ENCODE measurements at places on chromosomes 2 and 18. TPM values are rescaled to one million over a fixed set of nuclear protein-coding genes. Genes with fewer than 3 reads are reported as not detected.
A peak's percentile ranks its signal among the peaks of the same experiment; 100 is the strongest.

DNA sequence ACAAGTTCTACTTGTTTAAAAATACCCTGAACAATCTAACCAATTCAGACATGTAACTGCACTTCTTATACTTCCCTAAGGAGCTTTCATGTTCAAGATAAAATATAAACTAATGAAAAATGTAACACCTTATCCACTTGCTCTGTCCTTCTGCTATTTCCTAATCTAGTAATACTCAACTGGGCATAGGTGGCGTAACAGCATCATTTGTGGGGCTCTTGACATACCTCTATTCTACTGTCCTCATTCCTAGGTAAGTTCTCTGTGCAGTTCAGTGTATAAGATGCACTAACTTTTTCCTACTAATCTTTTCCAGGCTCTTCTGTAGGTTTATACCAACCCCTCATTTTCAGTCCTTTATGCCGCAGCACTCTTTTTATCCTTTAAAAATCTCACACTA is 36.7 kb downstream of the PRKD3 start:
- no peak for DNase-seq

Gene SPATA3
- not detected for polyA plus RNA-seq

Gene ANKRD53
- not detected for polyA plus RNA-seq

DNA sequence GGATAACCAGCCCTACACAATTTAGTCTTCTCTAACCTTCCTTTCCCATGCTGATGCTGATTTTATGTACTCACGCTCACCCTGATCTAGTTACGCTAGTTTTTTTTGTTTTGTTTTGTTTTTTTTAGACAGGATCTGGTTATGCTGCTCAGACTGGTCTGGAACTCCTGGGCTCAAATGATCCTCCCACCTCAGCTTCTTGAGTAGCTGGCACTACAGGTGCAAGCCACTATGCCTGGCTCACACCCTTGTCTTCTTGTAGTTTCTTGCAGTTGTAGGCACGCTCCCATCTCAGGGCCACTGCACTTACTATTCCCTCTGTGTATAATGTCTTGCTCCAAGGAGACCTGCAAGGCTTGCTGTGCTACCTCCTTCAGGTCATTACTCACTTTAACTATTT is 6.2 kb downstream of the PELI1 start:
- no peak for DNase-seq

GRCh38 chr2:105187531-105187930 is 54.0 kb upstream of the GPR45 start:
- no peak for DNase-seq

DNA sequence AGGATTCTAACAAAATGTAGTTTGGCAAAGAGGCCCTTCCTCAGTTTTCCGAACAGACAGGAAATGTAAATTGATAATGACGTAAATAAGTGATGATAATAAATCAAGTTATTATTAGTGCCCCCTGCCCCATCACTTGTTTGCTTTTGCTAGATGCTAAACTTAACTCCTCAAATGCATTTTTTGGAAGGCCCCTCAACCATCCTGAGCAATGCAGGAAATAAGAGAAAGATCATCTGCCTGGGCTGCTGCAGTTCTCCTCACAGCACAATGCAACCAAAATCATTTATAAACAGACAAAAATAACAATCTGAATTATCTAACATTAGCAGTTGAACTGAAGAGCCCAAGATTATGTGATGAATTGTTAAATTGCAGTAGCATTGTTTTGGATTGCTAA is 62.6 kb upstream of the PSMD14 start:
- no peak for DNase-seq

DNA sequence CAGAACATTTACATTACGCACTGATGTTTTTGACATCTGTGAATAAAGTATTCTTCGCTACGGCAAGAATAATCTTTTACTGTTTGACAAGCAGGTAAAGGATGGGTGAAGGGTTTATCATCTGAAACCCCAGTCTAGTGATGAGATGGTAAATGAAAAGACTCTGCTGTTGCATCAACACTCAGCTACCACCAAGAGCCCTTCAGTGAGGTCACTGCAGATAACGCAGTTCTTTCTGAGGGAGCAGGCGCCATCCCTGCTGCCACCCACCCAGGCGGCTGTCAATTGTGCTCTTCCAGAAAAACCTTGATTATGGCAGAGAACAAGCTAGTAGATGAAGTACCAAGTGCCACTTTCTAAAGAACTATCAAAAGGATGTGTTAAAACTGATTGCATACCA is 58.7 kb downstream of the ABCG8 start:
- DNase-seq, result no peak

- DNase-seq, result no peak
These were observed 7.9 kb downstream of the CTLA4 start for GRCh38 chr2:203875471-203875870.

- no peak for DNase-seq
These were observed 263.0 kb downstream of the ETAA1 start for GRCh38 chr2:67660015-67660602.

GRCh38 chr2:169507698-169508097 is 1.8 kb upstream of the KLHL41 start:
- no peak for DNase-seq

- DNase-seq, result no peak
These were observed 127.5 kb downstream of the XIRP2 start for GRCh38 chr2:167015806-167016205.

DNA sequence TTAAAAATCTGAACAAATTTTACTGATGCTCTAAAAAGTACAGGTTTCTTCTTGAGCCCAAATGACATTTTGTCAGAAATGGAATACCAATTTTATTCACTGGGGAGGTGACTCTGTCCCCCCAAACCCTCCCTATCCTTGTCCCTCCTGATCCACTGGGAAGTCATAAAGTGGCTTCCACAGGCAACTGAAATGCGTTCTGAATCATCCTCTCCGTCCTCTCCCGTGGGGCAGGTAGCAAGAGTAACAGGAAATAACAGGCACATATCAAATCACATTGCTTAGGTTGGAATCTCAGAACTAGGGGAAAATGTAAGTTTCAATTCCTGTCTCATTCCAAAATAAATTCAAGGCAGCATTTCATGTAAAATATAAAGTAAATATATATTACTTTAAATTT is 44.5 kb downstream of the MYL12B start:
- DNase-seq, result no peak

DNA sequence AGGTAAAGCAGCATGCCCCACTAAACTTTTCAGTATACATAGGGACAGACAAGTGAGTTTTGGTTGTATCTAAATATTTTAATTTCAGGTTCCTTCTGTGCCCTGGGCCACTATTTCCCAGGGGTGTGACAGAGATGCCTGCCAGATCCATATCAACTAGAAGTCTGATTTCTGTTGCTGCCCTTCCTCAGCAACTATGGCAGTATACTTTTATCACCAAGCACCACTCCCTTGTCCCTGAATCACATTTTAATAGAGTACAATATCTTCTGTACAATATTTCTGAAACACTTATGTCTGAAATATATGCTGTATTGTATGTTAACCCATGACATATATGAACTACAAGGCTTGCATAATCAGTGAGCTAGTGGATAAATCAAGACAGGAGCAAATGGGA is 117.6 kb downstream of the HIBCH start:
- DNase-seq, result no peak

- no peak for DNase-seq
These were observed 62.3 kb downstream of the TTC32 start for GRCh38 chr2:19839438-19839837.

DNA sequence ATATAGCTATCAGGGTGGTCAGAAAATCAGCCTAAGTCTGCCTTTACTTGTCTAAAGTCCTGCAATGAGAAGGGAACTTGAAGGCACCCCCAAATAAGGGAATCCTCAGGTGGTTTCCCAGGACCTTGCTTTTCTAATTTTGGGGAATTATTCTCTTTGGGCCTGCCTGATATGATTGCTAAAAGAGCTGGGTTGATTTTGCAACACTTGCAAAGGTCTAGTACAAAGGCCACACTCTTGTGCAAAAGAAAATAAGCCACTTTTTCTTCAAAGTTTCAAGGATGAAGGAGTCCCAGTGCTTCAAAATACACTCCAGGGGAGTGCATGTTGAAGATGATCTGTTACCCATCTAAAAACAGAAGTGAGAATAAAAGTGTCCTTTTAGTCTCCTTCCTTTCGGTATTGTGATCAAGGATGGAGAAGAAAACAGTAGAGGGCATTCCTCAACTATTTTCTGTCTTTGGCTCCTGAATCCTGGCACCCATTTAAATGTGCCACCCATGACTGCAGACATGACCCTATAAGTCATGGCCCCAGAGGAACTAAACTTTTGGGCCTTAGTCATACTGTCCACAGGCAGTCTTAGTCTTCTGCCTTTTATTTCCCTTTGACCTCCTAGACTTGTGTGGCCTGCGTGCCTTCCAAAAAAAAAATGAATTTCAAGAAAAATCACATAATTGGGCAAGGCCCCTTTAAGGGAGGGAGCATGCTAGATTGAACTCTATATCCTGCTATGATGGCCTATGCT is 5.1 kb downstream of the SULT1C3 start:
- DNase-seq, result no peak

DNA sequence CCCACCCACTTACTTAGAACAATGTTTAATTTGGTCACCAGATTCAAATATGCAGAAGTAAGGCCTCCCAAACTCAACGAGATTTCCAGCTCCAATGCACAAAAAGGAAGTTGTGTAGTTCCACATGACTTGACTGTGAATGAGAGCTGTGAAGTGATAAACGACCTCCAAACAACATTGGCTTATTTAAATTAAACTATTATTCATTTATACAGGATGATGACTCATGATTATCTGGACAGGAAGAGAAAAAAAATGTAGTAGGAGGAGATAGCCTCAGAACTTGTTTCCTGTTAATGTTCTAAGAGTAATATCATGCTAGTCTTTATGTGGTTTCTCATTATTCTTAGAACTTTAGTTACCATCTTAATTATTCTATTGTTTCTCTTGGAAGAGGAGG is 237.3 kb downstream of the C1D start:
- no peak for DNase-seq

Gene NFATC1
- polyA plus RNA-seq, result 2.4 TPM

- DNase-seq, result no peak
These were observed 47.8 kb upstream of the NABP1 start for GRCh38 chr2:191629976-191630712.

GRCh38 chr2:172742931-172743540 is 7.4 kb downstream of the RAPGEF4 start:
- DNase-seq, result no peak

Gene RSAD2
- polyA plus RNA-seq, result 1.2 TPM

Gene CACNB4
- 0.26 TPM for polyA plus RNA-seq

GRCh38 chr2:118634876-118635275 is 212.6 kb downstream of the EN1 start:
- no peak for DNase-seq

GRCh38 chr18:37270038-37270665 is 295.4 kb downstream of the CELF4 start:
- DNase-seq, result no peak

- no peak for DNase-seq
These were observed 362.8 kb downstream of the FBXO15 start for GRCh38 chr18:73784853-73785252.

- DNase-seq, result no peak
These were observed 3.6 kb upstream of the AQP4 start for GRCh38 chr18:26868968-26869586.

Gene STARD7
- 74.6 TPM for polyA plus RNA-seq

DNA sequence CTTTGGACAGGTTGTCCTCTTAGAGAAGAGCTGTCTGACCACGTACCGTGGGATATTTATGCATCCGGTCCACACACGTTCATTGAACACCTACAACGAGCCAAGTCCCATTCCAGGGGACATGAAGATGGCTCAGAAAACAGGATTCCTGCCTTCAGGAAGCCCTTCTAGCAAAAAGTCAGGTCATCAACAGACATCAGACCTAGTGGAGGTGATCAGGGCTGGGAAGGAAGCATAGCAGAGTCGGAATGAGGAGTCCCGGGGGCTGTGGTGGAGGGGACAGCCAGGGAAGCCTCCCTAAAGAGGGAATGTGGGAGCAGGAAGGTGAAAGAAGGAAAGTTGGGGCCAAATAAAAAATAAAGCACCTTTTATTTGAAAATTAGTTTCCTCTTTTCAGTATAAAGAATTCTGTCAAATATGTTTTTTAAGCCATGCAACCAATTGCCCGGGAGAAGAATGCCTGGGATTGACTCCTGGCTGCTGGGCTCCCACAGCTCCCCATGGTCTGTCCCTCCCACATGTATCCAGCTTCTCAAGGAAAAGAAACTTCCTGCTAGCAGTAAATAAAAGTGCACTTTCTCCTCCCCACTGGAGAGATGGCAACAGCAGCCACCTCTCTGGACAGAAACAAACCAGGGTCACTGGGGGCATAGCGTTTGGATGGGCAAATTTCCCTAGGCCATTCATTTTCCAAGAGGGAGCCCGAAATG is 144.8 kb downstream of the SMAD7 start:
- DNase-seq, result peak; percentile 17

GRCh38 chr2:102094917-102095316 is 47.6 kb upstream of the IL1R1 start:
- DNase-seq, result no peak

DNA sequence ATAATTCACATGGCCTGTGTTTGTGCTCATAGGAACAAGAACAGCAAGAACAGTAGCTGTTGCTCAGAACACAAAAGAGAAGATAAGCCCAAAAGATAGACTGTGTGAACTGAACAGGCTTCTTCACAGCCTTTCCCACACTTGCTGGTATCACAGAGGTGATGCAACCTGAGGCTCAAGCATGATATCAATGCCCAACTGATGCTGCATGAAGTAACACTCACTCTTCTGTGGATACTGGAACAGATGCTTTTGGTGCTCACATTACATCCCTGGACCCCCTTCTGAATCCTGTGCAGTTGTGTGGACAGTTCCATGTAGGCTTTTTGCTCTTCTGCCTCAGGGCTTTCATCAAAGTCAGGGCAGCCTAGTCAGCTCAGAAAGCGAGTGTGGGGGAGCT is 88.4 kb upstream of the RND3 start:
- no peak for DNase-seq

- no peak for DNase-seq
These were observed 136.4 kb downstream of the THSD7B start for GRCh38 chr2:136901732-136902131.

GRCh38 chr2:29160184-29160583 is 45.0 kb downstream of the CLIP4 start:
- DNase-seq, result no peak

DNA sequence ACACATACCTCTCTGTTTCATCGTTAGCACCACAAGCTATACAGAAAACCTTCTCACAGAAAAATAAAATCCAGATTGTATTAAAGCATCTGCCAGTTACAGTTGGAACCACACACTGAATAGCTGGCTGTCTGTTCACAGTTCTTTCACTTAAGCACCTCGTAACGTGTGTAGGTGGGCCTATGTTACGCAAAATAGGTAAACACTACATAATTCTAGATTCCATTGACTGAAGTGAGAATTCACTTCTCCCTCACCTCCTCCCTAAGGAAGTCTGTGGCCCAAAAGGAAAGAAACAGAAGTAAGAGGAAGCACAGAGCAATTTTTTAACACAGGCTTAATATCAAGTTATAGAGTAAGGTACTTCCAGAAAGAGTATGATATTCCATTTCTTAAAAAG is 24.9 kb downstream of the PELI1 start:
- DNase-seq, result no peak

- DNase-seq, result peak; percentile 50
These were observed 27.2 kb upstream of the NT5DC4 start for GRCh38 chr2:112693596-112693995.

GRCh38 chr2:206867006-206867405 is 72.3 kb upstream of the CPO start:
- DNase-seq, result no peak

Measured in sigmoid colon (tissue), 7 donors.